Type B pancreatic cell (in vitro differentiated cells): ENCODE measurements at places on chromosomes 11 and 22.
A peak's percentile ranks its signal among the peaks of the same experiment; 100 is the strongest.

GRCh38 chr22:48397531-48398180 lies 1430.0 kb downstream of the BRD1 start:
- DNase-seq, result no peak

DNA sequence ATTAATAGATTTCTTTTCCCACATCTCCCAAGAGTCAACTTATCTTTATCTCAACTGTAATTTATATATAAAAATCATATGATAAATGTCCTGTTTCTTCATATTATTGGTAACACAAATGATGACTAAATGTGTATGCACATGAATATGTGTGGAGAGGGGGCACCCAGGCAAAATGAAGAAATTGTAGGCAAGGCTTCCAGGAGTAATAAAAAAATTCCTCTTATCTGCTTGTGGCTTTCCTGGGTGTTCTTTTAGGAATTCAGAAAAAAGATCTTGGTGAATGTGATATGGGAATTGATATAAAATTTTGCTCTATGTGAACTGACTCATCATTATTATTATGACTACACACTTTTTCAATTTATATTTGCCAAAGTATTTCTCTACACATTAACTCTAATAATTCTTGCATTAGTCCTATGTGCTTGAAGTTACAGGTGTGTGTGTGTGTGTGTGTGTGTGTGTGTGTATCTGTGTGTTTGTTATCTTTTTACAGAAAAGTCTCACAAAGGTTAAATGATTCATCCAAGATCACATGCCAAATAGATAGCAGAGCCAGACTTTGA lies 197.8 kb downstream of the SOX6 start:
- DNase-seq, result no peak

DNA sequence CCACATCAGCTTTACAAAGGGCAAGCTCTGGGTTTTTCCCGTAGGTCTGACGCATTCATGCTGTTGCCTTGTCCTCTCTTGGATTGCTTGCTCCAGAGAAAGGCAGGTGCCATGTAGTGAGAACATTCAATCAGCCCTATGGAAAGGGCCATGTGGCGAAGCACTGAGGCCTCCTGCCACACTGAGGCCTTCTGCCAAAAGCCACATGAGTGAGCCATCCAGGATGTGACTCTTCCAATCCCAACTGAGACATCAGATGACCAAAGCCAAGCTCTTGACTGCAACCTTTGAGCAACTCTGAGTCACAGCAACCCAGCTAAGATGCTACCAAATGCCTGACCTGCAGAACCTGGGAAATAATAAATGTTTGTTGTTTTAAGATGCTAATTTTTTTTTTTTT lies 9.0 kb upstream of the PANX3 start:
- DNase-seq, result no peak

DNA sequence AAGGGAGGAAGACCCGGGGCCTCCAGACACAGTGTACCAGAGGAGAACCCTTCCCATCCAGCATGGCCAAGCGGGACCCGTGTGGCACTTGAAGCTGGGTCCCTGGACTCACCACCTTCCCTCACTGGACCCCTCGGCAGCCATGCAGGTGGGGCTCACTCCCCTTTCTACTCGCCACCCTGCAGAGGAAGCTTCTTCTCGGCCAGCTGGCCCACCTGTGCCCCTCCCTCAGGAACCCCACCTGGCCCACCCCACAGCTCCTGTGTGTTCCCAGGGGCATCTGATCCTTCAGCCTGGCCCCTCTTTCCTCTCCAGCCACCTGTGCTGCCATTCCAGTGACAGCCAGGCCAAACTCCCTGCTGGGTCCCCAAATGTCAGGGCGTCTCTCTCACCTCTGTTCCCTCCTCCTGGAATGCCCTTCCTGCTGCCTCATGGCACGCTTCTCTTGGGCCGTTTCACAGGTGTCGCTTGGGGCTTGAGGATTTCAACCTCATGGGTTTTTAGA lies 38.0 kb downstream of the IGF2 start:
- peak; percentile 54 for DNase-seq

DNA sequence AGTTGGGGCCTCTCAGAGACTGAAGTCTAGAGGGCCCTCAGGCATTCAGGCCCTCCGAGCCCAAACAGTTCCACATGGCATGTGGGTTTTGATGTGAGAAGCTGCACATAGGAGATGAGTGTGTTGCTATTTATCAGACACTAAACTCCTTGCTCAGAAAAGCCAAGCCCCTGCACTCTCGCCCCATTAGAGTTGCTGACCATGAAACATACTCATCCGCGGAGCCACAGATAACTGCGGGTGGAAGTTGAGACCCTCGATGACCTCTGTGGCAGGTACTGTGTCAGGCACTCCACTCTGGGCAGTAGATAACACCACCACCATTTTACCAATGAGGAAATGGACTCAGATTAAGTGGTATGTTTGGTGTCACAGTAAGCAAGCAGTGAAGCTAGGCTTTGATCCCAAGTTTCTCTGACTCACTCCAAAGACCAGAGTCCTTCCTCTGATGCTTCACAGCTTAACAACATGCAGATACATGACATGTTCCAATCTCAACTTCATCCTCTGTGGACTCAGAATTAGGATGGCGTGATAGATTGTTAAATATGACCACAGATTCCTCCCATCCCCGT lies 202.1 kb downstream of the ADAMTS15 start:
- peak; percentile 34 for DNase-seq

DNA sequence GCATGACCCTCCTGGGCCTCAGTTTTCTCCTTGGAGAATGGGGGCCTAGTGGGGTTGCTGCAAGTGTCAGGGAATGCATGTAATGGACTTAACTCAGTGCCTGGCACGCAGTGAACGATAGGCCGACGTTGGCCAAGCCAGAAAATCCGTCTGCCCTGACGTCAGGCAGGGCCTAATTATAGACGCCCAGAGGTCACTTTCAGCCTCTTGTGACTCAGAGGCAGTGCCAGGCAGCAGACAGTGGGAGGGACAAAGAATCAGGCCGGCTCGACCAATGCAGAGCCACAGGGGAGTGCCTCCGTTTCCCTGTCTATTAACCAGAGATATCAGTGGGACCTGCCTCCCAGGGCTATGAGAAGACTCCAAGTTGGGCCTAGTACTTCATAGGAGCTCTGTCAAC lies 115.0 kb downstream of the MN1 start:
- no peak for DNase-seq

DNA sequence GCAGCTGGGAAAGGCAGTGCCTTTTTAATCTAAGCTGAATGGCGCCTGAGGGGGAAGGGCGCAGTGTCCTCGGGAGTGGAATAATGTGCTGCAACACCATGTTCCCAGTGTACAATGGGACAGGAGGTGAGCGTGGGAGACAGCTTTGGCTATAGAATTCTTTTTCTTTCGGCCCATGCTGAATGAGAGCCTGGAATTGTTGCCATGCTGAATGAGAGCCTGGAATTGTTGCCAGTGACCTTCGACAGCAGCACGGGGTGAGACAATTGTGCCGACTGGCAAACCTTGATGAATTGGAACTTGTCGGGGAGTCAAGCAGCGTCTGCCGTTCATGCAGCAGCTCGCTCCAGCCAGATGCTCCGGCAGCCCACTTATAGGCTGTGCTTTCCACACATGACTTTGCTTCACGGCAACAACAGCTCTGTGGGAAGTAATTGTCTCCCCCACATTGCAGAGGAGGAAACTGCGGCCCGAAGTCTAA lies 141.4 kb upstream of the E2F8 start:
- no peak for DNase-seq

DNA sequence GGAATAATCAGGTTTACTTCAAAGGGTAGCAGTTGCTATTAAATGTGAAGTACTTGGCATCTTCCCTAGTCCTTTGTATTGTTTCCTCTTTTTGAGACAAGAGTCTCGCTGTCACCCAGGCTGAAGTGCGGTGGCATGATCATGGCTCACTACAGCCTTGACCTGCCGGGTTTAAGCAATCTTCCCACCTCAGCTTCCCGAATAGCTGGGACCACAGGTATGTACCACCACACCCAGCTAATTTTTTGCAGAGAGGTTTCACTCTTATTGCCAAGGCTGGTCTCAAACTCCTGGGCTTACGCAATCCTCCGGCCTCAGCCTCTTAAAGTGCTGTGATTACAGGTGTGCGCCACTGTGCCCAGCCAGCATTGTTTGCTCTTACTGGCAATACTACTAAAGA lies 36.2 kb upstream of the RAPSN start:
- DNase-seq, result no peak

DNA sequence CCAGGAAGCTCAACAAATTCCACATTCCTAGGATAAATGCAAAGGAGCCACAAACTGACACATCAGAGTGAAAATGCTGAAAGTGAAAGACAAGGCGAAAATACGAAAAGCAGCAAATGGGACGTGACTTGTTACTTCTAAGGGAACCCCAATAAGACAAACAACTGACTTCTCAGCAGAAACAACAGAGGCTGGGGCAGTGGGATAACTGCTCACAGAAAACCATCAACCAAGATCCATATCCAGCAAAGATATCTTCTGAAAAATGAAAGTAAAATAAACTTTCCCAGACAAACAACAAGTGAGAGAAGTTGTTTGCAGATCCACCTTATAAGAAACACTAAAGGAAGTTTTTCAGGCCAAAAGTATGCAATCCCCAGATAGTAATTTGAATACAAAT lies 72.1 kb downstream of the DGCR2 start:
- DNase-seq, result no peak

- DNase-seq, result no peak
Observed at GRCh38 chr11:104876861-104877431, 21.3 kb downstream of the CASP12 start.

DNA sequence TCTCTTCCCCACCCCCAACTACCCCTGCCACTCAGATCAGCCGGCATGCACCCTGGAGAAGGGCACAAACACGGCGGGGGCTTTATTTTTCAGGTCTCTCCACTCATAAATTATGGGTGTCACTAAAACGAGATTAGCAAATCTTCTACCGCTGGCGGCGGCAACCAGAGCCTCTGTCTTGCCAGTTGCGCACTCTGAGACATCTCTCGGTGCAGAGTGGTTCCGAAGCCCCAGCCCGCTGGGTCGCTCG lies 125.3 kb upstream of the C11orf58 start:
- DNase-seq, result no peak

DNA sequence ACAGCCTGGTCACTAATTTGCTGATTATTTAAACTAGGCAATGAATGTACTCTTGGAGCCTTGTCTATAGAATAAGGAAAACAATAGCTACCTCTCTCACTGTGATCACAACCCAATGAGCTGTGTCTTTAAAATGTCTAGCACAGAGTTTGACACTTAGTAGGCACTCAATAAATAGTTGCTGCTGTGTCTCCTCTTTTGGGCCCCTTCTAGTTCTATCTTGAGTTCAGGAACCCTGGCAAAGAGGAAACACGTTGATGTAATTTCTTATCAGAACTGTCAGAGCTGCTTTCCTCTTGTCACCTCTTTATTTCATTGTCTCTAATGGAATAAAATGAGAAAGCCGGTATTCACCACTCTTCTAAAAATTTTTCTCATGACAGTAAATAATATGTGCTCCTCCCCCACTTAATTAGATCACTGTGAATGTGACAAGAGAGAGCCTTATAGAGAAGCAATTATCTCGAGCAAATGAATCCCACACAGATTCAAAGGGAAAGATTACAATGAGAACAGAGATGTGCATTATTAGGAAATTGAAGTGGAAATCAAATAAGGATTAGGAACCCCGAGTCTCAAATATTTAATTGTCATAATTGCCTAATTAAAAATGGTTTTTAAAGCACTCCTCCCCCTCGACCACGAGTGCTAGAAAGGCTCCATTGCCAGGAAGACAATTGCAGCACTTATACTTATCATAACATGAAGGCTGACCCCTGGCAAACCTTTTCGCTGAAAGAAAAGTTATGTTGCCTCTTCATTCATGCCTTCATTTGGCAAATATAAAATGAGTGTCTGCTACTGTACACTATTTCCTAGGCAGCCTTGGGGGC lies 175.0 kb upstream of the BDNF start:
- DNase-seq, result no peak

DNA sequence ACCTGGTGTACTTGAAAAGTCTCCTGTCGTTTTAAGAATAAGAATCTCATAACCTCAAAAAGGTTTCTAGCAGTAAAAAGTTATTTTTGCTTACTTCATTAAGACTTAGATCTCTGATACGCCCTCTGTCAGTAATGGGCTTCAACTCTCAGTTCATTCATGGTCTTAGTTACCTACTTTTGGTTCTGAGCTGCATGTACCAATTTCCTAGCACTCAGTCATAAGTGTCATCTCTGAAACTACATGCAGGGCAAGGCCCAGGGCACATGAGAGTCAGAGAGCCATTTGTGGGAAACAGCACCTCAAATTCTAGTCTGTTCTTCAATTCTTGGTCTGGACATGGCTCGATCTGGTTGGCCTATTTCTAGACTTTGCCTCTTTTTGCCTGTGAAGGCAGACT lies 838.4 kb downstream of the FAM181B start:
- no peak for DNase-seq

GRCh38 chr11:9267680-9268079 lies 2.5 kb upstream of the DENND5A start:
- DNase-seq, result peak; percentile 22

GRCh38 chr11:35030716-35031213 lies 108.2 kb upstream of the CD44 start:
- DNase-seq, result no peak
